AML-193 (cell line): ENCODE measurements at places on chromosomes 7 and 10.

DNA sequence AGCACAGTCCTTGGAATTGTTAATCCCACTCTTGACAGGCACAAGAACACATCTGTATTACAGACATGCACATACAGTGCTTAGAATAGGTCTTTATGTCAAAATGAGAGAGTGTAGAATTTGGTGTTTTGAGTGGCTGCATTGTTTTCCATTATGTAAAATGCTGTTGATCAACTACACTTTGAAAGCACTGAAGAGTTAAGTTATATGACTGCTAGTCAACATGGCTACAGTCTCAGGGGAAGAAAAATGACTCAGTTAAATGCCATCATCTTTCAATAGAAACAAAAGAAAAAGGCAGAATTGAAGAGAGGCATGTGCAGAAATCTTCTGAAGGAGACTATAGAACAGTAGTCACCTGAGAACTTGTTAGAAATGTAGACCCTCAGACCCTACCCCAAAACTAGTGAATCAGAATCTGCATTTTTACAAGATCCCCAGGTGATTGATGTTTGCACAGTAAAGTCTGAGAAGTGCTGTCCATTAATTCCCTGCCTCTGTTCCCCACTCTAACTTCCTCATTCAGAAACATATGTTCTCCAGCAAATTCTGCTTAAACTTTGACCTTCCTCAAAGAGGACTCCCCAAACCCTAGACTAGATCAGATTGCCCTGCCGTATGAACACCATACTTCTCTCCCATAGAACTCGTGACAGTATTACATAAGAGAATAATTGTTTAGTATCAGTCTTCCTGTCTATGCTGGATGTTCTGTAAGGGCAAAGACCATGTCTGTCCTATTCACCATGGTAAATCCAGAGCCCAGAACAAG is 16.0 kb downstream of the SND1 start:
- peak; percentile 6 for DNase-seq

GRCh38 chr10:4475827-4476490 is 350.0 kb upstream of the AKR1E2 start:
- no peak for DNase-seq

- DNase-seq, result no peak
These were observed 128.0 kb downstream of the ELAPOR2 start for GRCh38 chr7:86931439-86931838.

- DNase-seq, result no peak
These were observed 10.7 kb upstream of the FMC1 start for GRCh38 chr7:139330333-139331030.

GRCh38 chr7:156123362-156123761 is 311.1 kb upstream of the SHH start:
- DNase-seq, result no peak

DNA sequence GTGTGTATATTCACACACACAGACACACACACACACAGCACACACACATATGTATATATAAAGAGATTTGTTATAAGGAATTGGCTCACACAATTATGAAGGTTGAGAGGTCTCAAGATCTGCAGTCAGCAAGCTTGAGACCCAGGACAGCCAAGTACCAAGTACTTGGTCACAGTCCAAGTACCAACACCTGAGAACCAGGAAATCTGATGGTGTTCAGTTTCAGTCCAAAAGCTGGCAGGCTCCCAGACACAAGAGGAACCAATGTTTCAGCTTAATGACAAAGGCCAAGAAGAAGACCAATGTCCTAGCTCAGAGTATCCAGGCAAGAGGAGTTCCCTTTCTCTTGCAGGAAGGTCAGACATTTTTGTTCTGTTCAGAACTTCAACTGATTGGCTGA is 780.2 kb downstream of the MAGI2 start:
- no peak for DNase-seq

GRCh38 chr10:52517012-52517411 is 202.9 kb downstream of the DKK1 start:
- DNase-seq, result no peak

- DNase-seq, result no peak
These were observed 324.8 kb downstream of the DNAJB6 start for GRCh38 chr7:157661611-157661975.

- DNase-seq, result no peak
These were observed 287.2 kb downstream of the TNS3 start for GRCh38 chr7:47294556-47295222.
